ENCODE measurements at places on chromosomes 6 and 20. TPM values are rescaled to one million over a fixed set of nuclear protein-coding genes. Genes with fewer than 3 reads are reported as not detected.

DNA sequence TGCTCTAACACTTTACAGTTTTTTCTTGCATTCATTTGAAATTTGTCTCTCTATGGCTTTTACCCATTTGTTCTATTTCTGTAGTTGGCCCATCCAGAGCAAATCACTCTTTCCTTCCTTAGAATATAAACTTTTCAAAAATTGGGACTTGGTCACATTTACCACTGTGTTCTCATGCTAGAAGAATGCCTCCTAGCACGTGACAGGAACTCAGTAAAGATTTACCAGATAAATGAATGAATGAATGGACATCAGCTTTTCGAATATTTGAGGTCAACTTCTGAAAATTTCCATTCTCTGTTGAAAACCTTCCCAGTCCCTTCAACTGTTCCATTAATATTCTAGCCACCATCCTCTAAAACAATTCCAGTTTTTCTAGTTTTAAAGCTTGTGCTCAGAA lies 294.5 kb downstream of the CD83 start:
- no peak for DNase-seq
- no peaks in the 10 kb centered on the region for H3K4me1 ChIP-seq
- peaks cover 2% of the 10 kb centered on the region for H3K27me3 ChIP-seq
- H3K36me3 ChIP-seq = no peaks in the 10 kb centered on the region
- no peak overlapping the region for H3K4me3 ChIP-seq
- H3K27ac ChIP-seq = no peak overlapping the region

- H3K27me3 ChIP-seq = no peaks in the 10 kb centered on the region
- H3K4me3 ChIP-seq = peak overlapping the region; percentile 76
- H3K4me1 ChIP-seq = peaks cover 89% of the 10 kb centered on the region
- DNase-seq = peak; percentile 62
These were observed 2.5 kb downstream of the ZNF831 start for GRCh38 chr20:59165891-59166709.

DNA sequence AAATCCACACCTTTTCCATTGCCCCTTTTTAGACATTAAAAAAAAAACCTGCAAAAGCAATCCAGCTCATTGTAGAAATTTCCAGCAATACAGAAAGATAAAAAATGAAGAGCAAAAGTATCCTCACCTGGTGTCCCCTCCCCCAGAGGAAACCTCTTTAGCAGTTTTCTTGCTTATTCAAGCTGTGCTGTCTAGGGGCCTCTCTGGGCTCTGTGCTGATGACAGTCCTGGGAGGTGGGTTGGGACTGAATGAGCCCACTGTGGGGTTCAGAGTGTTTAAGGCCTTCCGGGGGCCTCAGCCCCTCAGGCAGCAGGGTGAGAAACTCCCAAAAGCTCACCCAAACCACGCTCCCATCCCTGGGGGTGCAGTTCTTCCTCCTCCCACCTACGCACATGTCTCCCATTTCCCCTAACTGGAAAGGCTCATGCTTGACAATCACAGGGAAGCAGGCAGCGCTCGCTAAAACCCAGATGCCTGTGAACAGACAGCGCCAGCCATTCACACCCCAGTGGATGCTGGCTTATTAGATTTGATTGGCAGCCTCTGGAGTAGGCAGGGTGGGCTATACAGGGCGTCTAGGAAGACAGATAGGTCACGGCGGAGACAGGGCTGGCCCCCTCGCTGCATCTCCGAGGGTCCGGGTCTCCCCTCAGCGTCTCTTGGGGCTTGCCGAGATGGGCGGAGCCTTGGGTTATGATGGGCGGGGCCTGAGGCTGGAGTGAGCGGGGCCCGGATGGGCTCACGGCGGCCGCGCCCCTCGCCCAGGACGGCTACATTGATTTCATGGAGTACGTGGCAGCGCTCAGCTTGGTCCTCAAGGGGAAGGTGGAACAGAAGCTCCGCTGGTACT lies 4.6 kb downstream of the GUCA1A start:
- peaks cover 5% of the 10 kb centered on the region for H3K27me3 ChIP-seq
- DNase-seq = peak; percentile 45
- H3K4me3 ChIP-seq = no peak overlapping the region
- H3K36me3 ChIP-seq = no peaks in the 10 kb centered on the region
- no peak overlapping the region for H3K27ac ChIP-seq

- H3K27ac ChIP-seq = no peak overlapping the region
- no peak for DNase-seq
- H3K4me1 ChIP-seq = no peaks in the 10 kb centered on the region
- no peak overlapping the region for H3K4me3 ChIP-seq
These were observed 509.8 kb downstream of the EPM2A start for GRCh38 chr6:145225500-145225899.

DNA sequence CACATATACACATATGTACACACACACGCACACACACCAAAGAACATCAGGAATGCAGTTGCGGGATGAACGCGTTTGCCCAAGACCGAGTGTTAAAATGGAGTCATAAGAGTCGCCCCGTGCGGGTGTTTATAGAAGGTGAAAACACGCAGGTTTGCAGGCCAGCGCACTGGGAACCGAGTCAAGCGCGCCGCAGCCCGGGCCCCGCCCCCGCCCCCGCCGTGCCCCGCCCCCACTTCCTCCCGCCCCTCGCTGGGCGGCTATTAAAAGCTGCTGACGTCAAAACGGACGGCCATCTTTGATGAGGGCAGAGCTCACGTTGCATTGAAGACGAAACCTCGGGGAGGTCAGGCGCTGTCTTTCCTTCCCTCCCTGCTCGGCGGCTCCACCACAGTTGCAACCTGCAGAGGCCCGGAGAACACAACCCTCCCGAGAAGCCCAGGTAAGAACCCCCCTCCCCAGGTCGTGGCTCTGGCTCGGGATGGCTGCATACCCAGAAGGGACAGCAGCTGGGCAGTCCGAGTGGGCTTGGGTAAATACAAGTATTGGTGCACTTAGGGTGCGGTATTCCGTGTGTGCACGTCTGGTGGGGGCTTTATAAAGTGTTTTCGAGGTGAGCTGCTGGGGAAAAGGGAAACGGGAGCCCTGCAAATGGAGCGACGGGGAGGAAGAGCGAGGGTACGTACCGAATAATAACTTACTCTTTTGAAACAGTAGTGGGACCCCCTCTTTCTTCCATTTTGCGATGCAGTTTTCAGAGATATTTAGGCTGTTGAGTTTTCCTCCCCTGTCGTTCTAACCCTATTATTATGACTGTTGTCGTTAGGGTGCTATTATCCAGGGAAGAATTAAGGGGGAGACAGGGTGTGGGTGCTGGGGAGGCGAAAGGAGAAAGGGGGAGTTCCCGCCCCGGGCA lies at the start of gene SNAP25:
SNAP25 (plus strand) TSS at position 295 of the 916 bp plus-strand sequence. CDS start 56,662 bp downstream, outside the sequence.
- H3K4me1 ChIP-seq = peaks cover 14% of the 10 kb centered on the region
- DNase-seq = peak; percentile 75
- H3K27me3 ChIP-seq = peaks cover 49% of the 10 kb centered on the region
- H3K27ac ChIP-seq = peak within 1 kb of the TSS; percentile 88
- peaks cover 3% of the 10 kb centered on the region for H3K36me3 ChIP-seq
- peak within 1 kb of the TSS; percentile 61 for H3K4me3 ChIP-seq

DNA sequence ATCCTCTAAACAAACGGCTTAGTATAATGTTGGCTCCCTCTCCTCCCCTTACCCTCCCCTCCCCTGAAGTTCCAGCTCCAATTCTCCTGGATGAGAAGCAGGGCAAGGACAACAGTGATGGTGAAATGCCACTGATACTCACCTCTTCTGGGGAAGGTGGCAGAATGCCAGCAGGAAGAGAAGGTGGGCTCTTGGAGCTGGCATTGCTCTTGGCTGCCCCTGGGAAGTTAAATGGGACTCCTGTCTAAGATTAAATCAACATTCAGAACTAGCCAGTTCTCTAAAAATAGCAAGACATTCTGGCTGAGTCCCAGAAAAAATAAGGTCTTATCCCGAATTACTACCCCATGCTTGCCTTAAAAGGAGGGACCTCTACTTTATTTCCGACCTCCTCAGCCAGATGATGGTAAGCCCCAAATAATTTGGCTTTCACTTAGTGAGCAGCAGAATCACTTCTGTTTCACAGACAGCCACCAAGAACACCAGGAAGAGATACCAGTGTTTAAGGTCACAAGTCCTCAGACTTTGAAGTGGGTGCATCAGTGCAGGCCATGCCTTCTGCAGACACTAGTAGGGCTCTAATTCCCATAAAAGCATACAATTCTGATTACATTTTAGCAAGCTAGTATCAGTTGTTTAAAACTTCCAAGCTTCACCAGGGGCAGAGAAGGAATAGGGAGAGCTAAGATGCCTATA lies 46.0 kb upstream of the IL17A start:
- peaks cover 8% of the 10 kb centered on the region for H3K4me1 ChIP-seq
- DNase-seq = no peak
- no peaks in the 10 kb centered on the region for H3K36me3 ChIP-seq
- peaks cover 26% of the 10 kb centered on the region for H3K27me3 ChIP-seq
- H3K27ac ChIP-seq = no peak overlapping the region

DNA sequence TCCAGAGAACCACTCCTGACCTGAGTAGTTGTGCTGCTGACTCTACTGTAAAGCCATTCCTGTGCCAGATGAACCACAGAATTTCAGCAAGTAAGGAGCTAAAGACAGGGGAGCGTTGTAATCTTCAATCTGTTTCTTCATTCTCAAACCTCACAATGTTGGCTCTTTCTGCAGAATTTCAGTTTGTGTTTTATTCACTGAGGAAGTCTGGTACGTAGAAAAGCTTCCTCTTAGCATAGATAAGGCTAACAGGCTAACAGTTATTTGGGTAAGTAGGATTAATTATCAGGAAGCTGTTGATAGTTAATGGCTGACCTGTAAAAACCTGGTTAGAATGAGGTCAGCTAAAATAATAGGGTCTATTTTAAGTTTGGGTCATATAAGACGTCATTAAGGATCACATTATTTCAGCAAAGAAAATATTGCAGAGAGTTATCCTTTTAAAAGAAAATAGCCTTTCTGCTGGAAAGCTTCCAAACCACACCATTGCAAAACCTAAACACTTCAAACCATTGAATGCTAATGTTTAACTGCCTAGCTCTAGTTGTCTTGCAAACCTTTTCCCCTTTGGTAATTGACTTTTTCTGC lies 14.1 kb upstream of the TENT5A start:
- no peaks in the 10 kb centered on the region for H3K36me3 ChIP-seq
- no peak overlapping the region for H3K4me3 ChIP-seq
- no peak overlapping the region for H3K27ac ChIP-seq
- peaks cover 16% of the 10 kb centered on the region for H3K27me3 ChIP-seq
- H3K4me1 ChIP-seq = no peaks in the 10 kb centered on the region

GRCh38 chr6:101847690-101848089 lies 454.2 kb downstream of the GRIK2 start:
- H3K27me3 ChIP-seq = no peaks in the 10 kb centered on the region
- H3K36me3 ChIP-seq = no peaks in the 10 kb centered on the region
- no peak overlapping the region for H3K4me3 ChIP-seq
- H3K4me1 ChIP-seq = no peaks in the 10 kb centered on the region

DNA sequence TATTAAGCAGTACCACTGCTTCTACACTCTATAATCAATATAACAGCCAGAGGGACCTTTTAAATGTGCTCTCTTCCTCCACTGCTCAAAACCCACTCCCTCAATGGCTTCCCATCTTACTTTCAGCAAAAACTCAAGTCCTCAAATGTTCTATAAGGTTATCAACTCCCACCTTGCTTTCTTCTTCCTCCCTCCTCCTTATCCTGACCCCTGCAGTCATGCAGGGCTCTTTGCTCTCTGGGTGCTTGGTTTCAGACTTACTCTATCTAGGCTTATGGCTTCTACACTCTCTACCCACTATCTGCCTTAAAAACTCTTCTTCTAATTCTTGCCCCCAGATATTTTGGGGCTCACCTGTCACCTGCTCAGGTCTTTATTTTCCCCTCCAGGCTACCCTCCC lies 5.3 kb downstream of the ARHGAP18 start:
- no peaks in the 10 kb centered on the region for H3K27me3 ChIP-seq
- H3K27ac ChIP-seq = no peak overlapping the region
- H3K4me3 ChIP-seq = no peak overlapping the region
- H3K4me1 ChIP-seq = peaks cover 17% of the 10 kb centered on the region

GRCh38 chr6:131136021-131136786 lies 937 bp downstream of the AKAP7 start:
- no peaks in the 10 kb centered on the region for H3K27me3 ChIP-seq
- peaks cover 12% of the 10 kb centered on the region for H3K4me1 ChIP-seq
- no peak for DNase-seq

DNA sequence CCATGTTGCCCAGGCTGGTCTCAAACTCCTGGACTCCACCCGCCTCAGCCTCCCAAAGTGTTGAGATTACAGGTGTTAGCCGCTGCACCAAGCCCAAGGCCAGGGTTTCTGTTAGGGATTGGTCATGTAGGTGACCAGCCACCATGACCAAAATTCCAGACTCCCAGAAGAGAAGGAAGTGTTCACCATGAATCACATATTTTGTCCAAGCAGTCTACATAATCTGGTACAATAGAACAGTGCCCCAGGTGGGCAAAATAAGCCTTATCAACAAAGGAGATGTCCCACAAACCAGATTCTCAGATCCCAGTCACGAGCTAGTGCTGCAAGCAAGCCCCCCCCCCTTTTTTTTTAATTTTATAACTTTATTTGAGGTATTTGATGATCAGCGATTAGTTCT lies 20.0 kb downstream of the ZNF341 start:
- no peak overlapping the region for H3K4me3 ChIP-seq
- H3K4me1 ChIP-seq = peaks cover 3% of the 10 kb centered on the region
- peaks cover 30% of the 10 kb centered on the region for H3K36me3 ChIP-seq
- no peak for DNase-seq
- no peaks in the 10 kb centered on the region for H3K27me3 ChIP-seq
- no peak overlapping the region for H3K27ac ChIP-seq

GRCh38 chr6:112372226-112372806 lies 25.2 kb downstream of the RFPL4B start:
- no peak overlapping the region for H3K27ac ChIP-seq
- H3K4me3 ChIP-seq = no peak overlapping the region
- H3K27me3 ChIP-seq = peaks cover 18% of the 10 kb centered on the region
- H3K4me1 ChIP-seq = no peaks in the 10 kb centered on the region

DNA sequence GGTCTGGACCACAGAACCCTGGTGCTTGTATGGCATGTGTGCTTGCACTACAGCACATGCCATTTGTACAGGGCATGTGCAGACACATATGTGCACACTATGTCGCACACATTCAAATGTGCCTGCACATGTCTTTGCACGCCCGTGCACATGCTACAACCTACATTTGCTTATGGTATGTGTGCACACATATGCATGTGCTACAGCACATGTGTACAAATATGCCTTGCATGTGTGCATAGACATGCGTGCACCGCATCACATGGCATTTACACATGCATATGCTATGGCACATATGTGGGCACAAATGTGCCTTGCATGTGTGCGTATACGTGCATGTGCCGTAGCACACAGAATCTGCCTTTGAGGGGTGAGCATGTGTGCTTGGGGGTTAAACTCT lies 90.5 kb downstream of the DHX35 start:
- H3K27ac ChIP-seq = no peak overlapping the region
- H3K36me3 ChIP-seq = no peaks in the 10 kb centered on the region
- no peak overlapping the region for H3K4me3 ChIP-seq
- no peak for DNase-seq
- H3K27me3 ChIP-seq = peaks cover 7% of the 10 kb centered on the region

DNA sequence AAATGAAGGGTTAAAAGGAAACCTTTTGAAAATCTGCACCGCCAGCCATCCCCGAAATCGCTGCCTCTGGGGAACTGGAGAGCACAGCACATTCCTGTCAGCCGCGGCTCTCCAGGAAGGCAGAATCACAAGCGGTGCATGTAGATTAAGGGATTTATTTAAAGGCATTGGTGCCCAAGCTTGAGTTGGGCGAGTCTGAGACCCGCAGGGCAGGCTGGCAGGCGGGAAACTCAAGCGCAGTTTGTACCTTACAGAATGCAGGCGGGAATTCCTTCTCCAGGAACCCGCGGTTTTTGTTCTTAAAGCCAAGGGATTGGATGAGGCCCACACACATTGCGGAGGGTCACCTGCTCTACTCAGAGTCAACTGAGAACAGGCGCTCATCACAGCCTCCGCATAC lies 10.8 kb downstream of the GPR31 start:
- H3K4me1 ChIP-seq = peaks cover 23% of the 10 kb centered on the region
- H3K27me3 ChIP-seq = peaks cover 3% of the 10 kb centered on the region
- no peak overlapping the region for H3K27ac ChIP-seq
- H3K36me3 ChIP-seq = no peaks in the 10 kb centered on the region
- no peak for DNase-seq

The SNPH gene
- 2.5 TPM for total RNA-seq

The PLAGL1 gene
- 16.3 TPM for total RNA-seq

Data from activated CD4-positive, alpha-beta T cell treated with anti-CD3 and anti-CD28 coated beads for 36 hours (primary cell).